ENCODE measurements at places on chromosomes 5 and 9.

DNA sequence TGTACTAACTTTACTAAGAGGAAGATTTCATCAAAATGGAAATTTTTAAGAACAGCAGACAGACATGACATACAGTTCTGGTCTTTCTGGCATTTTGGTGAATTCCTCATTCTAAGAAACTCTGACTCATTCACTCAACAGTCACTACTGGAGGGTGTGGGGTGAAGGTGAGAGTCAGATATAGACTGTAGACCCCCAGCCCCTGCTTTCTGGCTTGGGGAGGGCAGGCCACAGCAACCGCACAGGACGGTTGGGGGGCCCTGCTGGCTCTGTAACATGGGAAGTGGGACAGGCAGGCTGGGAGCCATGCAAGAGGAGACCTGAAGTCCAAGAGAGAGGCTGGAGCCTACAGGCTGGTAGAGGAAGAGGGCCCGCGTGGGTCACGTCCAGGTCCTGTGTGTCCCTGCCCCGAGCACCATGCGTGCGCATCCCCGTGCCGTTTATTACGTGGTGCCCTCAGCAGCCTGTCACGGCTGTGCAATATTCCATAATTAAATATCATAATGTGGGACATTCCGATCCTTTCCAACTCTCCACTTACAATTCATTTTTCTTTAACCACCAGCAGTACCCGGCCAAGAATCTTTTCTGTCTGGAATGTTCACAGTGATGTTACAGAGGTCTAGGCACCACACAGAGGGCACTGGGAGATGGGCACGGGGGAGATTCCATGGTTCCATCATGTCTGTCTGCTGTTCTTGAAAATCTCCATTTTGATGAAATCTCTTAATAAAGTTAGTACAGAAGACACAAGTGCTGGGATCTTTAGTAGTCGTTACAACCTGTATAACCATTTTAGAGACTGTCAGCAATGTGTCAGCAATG, 75.5 kb downstream of the SEMA4D start:
- no peak for DNase-seq

DNA sequence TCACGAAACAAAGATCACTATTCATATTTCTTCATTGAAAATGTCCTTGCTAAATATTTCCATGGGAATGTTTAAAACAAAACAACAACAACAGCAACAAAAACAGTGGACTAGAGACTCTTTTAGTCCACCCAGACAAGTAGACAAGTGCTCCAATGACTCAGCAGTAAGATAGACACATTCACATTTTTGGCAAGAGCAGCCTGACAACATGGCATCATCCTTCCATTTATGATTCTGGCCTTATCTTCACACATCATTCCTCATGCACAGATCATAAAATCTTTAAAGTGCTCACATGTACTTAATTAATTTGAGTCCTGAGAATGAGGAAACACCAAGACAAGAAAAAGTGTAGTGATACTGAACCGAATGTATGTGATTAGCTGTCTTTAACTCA, 132.6 kb upstream of the PDE4D start:
- DNase-seq = no peak

DNA sequence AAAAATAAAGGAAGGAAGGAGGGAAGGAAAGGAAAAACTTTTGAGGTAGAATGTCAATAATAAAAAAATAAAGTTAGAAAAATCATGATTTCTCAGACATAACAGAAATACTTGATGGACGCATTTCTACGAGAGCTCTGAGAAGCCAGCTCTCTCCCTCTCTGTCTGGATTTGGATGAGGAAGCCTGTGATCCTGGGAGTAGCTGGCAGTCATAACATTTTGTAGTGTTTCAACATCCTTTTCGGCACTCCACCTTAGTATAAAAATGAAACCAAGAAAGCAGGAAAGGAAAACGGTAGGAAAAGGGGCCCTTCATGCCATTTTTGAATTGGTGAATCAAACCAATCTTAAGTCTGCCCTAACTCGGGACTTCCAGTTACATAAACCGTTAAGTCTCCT, 321.3 kb downstream of the EPB41L4A start:
- DNase-seq = no peak

GRCh38 chr5:116451905-116452450, 122.6 kb downstream of the SEMA6A start:
- DNase-seq = no peak

DNA sequence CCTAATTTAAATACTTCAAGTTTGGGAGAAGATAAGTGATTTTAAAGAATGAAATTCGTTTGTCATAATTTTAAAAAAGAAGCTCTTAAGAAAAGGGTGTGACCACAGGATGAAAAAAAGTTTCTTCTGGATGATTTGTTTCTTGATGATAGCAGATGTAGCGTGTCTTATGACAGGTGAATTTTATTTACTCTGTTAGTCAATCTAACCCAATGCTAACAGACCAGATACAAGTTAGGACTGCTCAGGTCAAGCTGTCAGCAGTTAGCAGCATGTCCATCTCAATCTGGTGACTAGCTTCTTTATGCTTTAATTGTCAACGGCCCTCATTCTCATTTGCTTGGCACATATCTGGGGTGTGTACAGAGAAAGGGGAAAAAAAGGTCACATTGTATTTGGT, 456.0 kb downstream of the BNC2 start:
- DNase-seq = no peak

- DNase-seq = no peak
Observed at GRCh38 chr9:97766092-97766491, 69.0 kb upstream of the XPA start.

GRCh38 chr5:179825655-179826182, 5.0 kb downstream of the SQSTM1 start:
- DNase-seq = peak; percentile 89

DNA sequence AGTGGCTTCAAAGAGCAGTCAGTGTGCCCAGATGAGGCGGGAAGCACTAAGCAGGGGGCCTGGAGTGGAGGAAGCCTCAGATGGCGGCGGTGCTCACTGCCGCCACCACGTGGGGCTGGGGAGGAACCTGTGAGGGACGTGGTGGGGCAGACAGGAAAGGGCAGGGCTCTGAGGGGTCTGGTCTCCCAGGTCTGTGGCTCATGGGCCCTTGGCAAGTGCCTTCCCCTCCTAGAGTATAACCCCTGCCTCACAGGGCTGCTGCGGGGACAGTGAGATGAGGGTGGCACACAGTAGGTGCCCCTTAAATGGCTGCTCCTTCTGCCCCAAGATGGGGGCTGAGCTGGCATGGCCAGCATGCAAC, 26.6 kb downstream of the NR5A1 start:
- peak; percentile 11 for DNase-seq

GRCh38 chr9:744790-745484, 96.6 kb upstream of the DMRT1 start:
- DNase-seq = peak; percentile 95

DNA sequence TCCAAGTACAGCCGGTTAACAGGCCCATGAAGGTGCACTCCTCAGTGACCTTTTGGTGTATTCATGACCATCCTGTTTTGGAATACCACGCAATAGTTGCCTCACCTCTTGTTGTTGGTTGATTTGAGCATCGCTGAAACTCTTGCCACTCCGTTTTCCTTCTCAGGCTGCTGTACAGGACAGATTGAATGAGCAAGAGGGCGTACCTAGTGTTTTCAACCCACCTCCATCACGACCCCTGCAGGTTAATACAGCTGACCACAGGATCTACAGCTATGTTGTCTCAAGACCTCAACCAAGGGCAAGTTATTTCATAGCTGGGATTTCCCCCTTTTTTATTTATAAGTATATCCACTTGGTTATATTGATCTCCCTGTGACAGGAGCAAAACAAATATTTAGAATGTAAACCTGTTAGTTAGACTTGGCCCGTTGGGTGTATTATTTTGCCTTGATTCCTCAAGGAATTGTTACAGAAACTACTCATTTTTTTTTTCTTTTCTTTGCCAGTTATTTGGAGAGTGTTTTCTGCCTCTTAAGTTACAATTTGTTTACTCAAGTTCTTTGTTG, 38.1 kb downstream of the FAF2 start:
- no peak for DNase-seq

DNA sequence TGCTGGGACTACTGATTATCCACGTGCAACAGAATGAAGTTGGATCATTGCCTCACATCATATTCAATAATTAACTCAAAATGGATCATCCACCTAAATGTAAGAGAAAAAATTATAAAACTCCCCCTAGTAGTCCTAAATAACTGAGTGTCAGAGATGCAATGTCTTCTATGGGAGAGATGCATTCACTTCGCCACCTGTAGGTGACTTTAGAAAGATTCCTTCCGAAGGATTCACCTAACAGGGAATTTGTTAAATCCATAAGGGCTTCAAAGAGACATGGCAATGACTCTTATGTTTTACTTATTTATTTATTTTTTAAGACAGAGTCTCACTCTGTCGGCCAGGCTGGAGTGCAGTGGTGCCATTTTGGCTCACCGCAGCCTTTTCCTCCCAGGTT, 526.0 kb downstream of the MTRR start:
- DNase-seq = no peak

DNA sequence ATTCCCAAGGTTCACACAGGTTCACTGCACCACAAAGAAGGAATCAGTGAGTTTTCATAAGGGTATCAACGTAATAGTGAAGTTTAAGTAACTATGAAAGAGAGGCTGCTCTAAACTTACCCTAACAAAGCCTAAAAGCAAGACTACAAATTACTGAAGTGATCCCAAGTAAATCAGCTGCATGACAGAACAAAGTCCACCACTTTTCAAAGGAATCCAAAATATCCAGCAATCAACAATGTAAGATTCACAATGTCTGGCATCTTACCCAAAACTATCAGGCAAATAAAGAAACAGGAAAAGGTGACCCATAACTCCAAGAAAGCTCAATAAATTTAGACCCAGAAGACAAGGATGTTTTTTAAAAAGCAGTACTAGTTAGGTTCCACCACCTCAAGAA, 70.1 kb downstream of the GNAQ start:
- DNase-seq = no peak

DNA sequence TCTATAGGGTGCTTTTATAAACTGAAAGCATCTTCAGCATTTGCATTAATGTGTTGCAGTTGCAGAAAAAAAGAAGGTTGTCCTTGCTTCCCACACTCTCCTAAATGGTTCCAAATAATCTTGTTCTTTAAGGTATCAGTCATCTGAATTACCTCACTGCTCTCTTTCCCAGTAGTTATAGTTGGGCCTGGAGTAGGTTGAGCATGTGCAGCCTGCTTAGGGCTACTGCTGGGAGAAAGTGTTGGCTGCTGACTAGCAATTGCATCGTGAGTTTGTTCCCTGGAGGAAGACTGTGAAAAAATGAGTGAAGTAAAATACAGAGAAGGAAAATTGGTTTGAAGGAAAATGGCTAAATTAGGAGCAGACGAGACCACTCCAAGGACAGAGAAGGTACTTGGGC, 74.5 kb downstream of the PRR16 start:
- DNase-seq = peak; percentile 22

- no peak for DNase-seq
Observed at GRCh38 chr5:141573489-141574121, 45.2 kb downstream of the DIAPH1 start.

DNA sequence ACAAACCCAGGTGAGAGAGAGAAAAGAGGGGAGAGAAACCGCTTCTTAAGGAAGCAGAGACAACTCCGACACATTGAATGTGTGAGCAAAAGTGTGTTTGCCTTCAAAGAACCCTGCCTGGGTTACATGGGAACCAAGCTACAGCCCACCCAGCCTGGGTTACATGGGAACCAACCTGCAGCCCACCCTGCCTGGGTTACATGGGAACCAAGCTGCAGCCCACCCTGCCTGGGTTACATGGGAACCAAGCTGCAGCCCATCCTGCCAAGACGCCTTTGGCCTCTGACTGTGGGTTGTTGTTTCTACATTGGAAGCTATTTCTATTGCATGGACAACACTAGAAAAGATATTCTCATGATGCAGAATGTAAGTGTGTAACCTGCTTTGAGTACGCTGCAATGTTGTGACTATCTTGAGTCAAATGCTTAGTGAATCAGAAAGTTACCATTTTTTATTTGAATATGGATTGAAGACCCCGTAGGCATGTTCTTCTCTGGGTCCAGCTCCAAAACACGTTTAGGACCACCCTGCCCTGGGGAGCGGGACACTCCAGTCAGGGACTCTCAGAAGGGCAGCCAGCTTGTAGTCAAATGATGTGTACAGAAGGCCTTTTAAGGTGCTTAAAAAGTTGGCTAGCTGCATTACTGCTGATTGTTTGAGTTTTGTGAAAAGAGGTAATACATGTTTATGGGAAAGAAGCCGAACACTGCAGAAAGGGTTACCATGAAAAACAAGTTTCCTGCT, 39.1 kb upstream of the UNC5A start:
- no peak for DNase-seq

GRCh38 chr5:142626786-142627185, 59.1 kb downstream of the FGF1 start:
- no peak for DNase-seq

DNA sequence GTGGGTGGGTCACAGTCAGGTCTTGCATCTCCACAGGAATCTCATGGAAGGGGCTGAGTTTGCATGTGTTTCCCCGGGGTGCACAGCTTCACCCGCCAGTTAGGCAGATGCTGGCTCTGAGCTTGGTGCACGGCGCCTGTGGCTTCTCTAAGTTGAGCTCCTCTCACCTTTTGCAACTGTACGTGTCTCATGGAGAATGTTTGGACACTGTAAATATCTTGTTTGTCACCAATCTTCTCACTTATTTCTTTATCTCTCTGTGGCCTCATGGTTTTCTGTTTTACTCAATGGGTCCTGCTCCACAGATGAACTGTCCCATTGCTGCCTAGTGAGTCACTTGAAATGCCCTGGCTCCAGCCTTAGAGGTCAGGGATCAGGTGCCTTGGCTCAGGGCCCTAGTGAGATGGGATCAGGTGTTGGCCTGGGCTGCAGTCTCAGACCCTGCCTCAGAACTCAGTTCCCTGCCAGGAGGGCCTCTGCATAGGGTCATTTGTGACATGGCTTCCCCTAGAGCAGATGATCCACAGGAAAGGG, 61.6 kb downstream of the WNK2 start:
- no peak for DNase-seq
